Spleen (tissue), 13 donors: ENCODE measurements at places on chromosomes 5 and 9. TPM values are rescaled to one million over a fixed set of nuclear protein-coding genes. Genes with fewer than 3 reads are reported as not detected.

DNA sequence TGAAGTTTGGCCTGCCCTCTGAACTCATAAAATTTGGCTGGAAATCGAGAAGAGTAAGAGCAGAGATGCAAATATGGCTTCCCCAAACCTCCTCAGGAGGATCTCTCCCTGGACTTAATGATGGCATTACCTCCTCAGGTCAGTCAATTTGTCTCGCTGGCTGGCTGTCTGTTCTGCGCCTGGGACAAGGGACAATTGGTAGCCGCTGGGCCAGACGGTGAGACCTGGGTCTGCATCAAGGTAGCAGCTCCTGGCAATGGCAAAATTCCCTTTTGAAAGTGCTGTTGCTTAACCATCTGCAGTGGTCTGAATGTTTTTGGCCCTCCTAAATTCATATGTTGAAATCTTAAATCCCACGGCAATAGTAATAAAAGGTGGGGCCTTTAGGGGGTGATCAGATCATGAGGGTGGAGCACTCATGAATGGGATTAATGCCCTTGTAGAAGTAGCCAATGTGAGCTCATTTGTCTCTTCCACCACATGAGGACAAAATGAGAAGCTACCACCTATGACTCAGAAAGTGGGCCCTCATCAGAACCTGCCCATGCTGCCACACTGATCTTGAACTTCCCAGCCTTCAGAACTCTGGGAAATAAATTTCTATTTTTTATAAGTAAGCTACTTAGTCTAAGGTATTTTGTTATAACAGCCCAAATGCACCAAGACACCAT lies 439.3 kb upstream of the KLF4 start:
- no peak for DNase-seq
- H3K27ac ChIP-seq = peak overlapping the region; percentile 12
- H3K36me3 ChIP-seq = no peaks in the 10 kb centered on the region
- H3K4me1 ChIP-seq = peaks cover 19% of the 10 kb centered on the region
- no peak overlapping the region for H3K4me3 ChIP-seq

DNA sequence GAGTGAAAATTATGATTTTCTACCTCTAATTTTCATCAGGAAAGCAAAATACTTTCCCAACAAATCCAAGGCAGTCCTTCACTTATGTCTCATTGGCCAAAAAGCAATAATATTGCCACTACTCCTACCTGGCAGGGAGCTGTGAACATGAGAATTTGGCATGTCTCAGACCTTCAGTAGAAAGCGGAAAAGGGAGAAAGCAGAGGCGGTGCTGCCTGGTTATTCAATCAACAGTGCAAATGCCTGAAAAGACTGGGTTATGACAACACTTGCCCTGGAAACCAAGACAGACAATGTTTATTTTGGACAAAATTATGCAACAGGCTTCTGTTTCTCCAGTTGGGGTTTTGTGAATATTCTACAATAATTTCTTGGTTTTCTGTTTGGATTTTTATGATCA lies 194.4 kb downstream of the TAF11L14 start:
- DNase-seq = no peak
- H3K27me3 ChIP-seq = no peaks in the 10 kb centered on the region
- no peaks in the 10 kb centered on the region for H3K36me3 ChIP-seq
- H3K27ac ChIP-seq = no peak overlapping the region
- no peaks in the 10 kb centered on the region for H3K4me1 ChIP-seq
- H3K4me3 ChIP-seq = no peak overlapping the region

- H3K4me3 ChIP-seq = no peak overlapping the region
- no peak for DNase-seq
- H3K27ac ChIP-seq = no peak overlapping the region
- no peaks in the 10 kb centered on the region for H3K27me3 ChIP-seq
- H3K4me1 ChIP-seq = no peaks in the 10 kb centered on the region
- H3K36me3 ChIP-seq = no peaks in the 10 kb centered on the region
These were observed 50.5 kb upstream of the RFX3 start for GRCh38 chr9:3576328-3576727.

GRCh38 chr5:61261136-61261535 lies 70.9 kb upstream of the ZSWIM6 start:
- no peak overlapping the region for H3K4me3 ChIP-seq
- no peak overlapping the region for H3K27ac ChIP-seq
- no peaks in the 10 kb centered on the region for H3K36me3 ChIP-seq
- peaks cover 10% of the 10 kb centered on the region for H3K4me1 ChIP-seq

DNA sequence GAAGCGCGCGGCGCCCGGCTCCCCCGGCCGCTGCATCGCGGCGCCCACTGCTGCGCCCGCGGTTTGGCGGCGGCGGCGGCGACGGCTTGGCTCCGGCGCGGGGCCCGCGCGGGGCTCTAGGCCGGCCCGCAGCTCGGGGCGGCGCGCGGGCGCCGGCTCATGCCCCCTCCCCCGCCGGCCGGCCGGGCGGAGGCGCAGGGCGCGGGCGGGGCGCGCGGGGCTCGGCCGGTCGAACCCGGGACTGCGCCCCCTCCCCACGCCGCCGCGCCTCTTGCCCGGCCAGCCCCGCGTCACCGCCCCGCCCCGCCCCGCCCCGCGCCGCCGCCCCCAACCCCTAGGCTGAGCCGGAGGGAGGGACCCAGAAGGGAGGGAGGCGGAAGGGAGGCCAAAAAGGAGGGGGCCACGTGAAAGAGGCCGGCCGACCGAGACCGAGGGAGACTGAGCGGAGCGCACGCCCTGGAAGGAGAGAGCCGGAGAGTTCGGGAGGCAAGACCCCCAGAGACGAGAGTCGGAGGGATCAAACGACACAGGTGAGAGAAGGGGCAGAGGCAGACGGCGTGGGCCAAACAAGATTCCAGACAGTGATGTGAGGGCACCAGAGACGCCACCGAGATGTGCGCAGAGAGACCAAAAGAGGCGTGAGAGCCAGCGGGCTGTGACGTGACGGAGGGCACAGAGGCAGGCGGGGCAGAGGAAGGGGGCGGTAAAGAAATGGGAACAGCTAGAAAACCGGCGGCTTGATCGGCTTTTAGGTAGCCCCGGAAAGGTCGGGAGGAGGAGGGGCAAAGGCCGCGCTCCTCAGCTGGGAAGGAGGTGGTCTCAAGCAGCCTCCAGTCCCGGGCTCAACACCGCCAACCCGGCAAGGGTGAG lies at the start of gene BARX1:
Gene BARX1, minus strand, starts transcription at position 245 of the 870 bp plus-strand sequence. Its CDS starts 209 bp downstream, at position 36.
- H3K4me3 ChIP-seq = peak within 1 kb of the TSS; percentile 20
- no peak for DNase-seq
- no peaks in the 10 kb centered on the region for H3K36me3 ChIP-seq
- no peak within 1 kb of the TSS for H3K27ac ChIP-seq
- peaks cover 78% of the 10 kb centered on the region for H3K4me1 ChIP-seq

DNA sequence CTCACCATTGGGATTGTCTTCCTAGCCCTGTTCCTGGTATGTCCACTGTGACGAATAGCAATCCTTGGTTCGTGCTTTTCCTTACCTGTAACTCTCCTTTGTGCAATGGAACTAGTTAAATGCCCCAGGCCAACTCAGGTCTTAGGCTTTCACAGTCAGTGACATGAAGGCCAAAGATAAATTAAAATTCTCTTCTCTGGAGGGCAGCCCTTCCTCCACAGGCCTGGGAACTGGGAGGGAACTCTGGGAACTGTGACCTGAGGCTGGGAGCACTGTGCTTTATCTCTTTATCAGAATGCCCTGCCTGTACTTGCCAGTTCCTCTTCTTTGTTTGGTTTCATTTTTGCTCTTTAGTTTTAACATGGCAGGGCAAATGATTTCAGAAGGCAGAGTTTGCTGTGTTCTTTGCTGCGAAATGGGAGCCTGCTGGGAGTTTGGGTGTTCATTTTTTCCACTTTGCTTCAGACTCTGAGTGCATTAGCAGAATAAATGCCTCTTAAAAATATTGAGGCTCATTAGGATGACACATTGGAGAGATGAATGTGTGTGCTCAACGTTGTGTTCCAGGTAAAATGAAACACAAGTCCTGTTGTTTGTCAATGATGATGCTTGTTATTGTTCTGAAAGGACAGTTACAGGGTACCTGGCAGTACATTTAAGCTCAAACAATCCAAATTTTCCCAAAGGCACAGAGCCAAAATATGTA lies 118.1 kb downstream of the NUDT12 start:
- peaks cover 4% of the 10 kb centered on the region for H3K4me1 ChIP-seq
- DNase-seq = no peak
- H3K4me3 ChIP-seq = no peak overlapping the region
- no peaks in the 10 kb centered on the region for H3K36me3 ChIP-seq
- no peak overlapping the region for H3K27ac ChIP-seq
- no peaks in the 10 kb centered on the region for H3K27me3 ChIP-seq

GRCh38 chr9:8864545-8864896 lies 1064.9 kb upstream of the DMAC1 start:
- no peak overlapping the region for H3K4me3 ChIP-seq
- no peaks in the 10 kb centered on the region for H3K4me1 ChIP-seq
- H3K27ac ChIP-seq = no peak overlapping the region
- H3K27me3 ChIP-seq = no peaks in the 10 kb centered on the region
- no peak for DNase-seq

GRCh38 chr9:4680750-4681149 lies 1.4 kb downstream of the CDC37L1 start:
- peaks cover 62% of the 10 kb centered on the region for H3K4me1 ChIP-seq
- peak overlapping the region; percentile 78 for H3K4me3 ChIP-seq
- H3K27me3 ChIP-seq = no peaks in the 10 kb centered on the region
- DNase-seq = no peak

DNA sequence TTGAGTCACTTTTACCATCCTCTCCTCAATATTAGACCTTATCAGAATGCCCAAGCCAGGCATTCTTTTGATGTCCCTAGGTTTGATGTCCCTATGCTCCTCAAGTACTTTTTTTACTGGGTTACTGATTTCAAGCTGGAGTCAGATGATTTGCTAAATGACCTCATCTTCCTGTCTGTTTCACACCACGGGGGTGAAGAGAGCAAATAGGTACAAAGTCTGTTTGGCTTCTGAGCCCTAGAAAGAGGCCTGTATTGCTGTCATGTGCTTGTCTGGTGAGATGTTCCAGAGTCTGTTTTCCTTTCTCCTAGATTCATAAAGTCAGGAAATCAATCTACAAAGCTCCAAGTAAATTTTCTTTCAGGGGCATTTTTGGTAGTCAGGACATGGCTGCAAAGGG lies 12.7 kb upstream of the DAB2 start:
- H3K27me3 ChIP-seq = no peaks in the 10 kb centered on the region
- no peak for DNase-seq
- H3K4me1 ChIP-seq = peaks cover 26% of the 10 kb centered on the region
- H3K4me3 ChIP-seq = no peak overlapping the region
- no peak overlapping the region for H3K27ac ChIP-seq

GRCh38 chr9:135884328-135885035 lies 22.9 kb downstream of the CAMSAP1 start:
- H3K4me3 ChIP-seq = no peak overlapping the region
- no peak overlapping the region for H3K27ac ChIP-seq
- H3K27me3 ChIP-seq = no peaks in the 10 kb centered on the region
- peaks cover 4% of the 10 kb centered on the region for H3K36me3 ChIP-seq
- DNase-seq = no peak
- peaks cover 22% of the 10 kb centered on the region for H3K4me1 ChIP-seq

- H3K27me3 ChIP-seq = no peaks in the 10 kb centered on the region
- no peak for DNase-seq
- H3K27ac ChIP-seq = no peak overlapping the region
- no peaks in the 10 kb centered on the region for H3K4me1 ChIP-seq
- no peaks in the 10 kb centered on the region for H3K36me3 ChIP-seq
These were observed 18.7 kb downstream of the XRCC4 start for GRCh38 chr5:83095957-83096539.

DNA sequence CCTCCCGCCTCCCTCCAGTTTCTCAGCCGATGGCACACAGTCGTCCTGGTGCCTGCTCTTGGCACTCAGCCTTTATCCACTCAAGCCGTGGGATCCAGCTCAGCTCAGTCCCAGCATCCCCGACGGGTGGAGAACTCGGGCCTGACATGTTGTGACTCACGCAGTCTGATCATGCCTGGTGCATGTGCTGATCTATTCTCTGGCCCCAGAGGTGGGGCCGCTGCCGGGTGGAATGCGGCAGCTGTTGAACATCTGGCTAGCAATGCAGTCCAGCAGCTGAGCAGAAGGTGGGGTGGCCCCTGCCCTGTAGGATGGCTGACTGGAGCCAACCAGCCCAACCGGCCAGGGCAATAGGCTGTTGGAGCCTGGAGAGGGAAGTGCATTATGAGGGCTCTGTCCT lies 1.7 kb upstream of the AIF1L start:
- H3K4me3 ChIP-seq = no peak overlapping the region
- DNase-seq = no peak
- peaks cover 41% of the 10 kb centered on the region for H3K27me3 ChIP-seq

DNA sequence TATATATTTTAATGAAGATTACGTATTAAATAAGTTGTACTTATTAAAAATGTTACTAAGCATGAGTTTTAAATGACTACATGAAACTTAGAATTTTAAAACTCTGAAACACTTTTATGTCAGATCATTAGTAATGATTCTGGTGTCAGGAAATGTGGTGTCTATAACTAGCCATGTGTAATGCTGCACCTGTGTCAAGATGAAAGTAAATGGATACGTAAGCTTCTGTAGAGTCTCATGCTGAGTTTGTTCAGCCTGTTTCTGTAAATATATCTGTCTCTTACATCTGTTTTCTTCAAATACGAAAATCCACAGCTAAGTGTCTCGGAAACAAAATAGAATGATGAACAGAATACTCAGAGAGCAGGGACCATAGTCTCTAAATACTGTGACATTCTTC lies 278.0 kb upstream of the SMC2 start:
- H3K27me3 ChIP-seq = no peaks in the 10 kb centered on the region
- H3K4me1 ChIP-seq = no peaks in the 10 kb centered on the region
- no peak for DNase-seq
- H3K4me3 ChIP-seq = no peak overlapping the region
- no peak overlapping the region for H3K27ac ChIP-seq

DNA sequence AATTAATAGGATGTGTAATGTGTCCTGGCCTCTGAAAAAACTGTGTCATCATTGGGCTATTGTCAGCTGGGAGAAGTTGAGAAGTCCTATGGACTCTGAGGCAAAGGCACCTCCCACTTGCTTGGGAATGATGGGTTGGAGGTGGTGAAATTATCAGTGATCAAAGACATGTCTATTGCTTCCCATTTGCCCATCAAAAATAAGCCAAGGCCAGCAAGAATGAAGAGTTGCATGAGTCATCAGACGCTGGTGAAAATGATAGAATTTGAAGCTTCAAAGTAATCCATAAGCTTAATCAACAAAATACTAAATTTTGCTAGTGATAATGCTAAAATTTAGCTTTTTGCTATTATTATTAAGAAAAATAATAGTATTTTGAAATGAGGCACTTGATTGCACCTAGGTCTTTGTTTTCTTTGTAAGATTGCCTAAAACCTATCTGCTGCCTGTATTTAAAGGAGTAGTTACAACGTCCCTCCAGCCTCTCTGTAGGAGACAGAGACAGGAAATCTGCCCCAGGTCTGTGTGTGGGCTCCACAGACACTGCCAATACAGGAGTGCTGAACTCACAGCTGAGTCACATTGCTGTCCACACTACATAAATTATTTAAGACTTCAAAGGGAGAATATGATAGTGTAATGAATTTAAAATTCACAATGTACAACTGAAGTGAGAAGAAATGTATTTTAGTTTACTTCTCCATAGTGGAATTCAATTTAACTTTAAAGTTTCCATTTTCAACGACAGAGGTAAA lies 48.4 kb upstream of the APC start:
- no peaks in the 10 kb centered on the region for H3K27me3 ChIP-seq
- H3K27ac ChIP-seq = no peak overlapping the region
- no peaks in the 10 kb centered on the region for H3K4me1 ChIP-seq
- H3K36me3 ChIP-seq = no peaks in the 10 kb centered on the region
- H3K4me3 ChIP-seq = no peak overlapping the region
- DNase-seq = no peak

LECT2 gene
- polyA plus RNA-seq = not detected

SUSD1 gene
- polyA plus RNA-seq = 5.7 TPM

ECM2 gene
- 0.45 TPM for polyA plus RNA-seq

NKD2 gene
- 5.9 TPM for polyA plus RNA-seq

TMEM171 gene
- polyA plus RNA-seq = 2.6 TPM
